ENCODE measurements at places on chromosomes 5 and 9. TPM values are rescaled to one million over a fixed set of nuclear protein-coding genes. Genes with fewer than 3 reads are reported as not detected.

GRCh38 chr9:21904371-21904770 is 89.8 kb downstream of the CDKN2A start:
- DNase-seq, result no peak

DNA sequence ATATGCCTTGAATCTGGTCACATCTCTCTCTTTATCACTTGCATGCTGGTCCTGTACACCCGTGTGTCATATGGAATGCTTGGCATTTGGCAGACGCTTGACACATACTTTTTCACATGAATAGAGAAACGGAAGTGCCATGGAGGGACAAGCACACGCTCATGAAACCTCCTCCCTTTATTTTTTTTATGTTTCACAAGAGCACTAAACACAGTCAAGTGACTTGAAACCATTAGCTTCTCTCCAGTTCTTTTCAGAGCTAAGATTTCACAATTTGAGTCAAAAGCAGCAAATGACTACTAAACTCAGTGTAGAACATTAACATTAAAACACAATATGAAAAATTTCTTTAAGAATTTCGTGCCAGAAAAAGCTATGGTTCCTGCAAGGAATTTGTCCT is 151.1 kb downstream of the DOCK2 start:
- DNase-seq, result no peak

DNA sequence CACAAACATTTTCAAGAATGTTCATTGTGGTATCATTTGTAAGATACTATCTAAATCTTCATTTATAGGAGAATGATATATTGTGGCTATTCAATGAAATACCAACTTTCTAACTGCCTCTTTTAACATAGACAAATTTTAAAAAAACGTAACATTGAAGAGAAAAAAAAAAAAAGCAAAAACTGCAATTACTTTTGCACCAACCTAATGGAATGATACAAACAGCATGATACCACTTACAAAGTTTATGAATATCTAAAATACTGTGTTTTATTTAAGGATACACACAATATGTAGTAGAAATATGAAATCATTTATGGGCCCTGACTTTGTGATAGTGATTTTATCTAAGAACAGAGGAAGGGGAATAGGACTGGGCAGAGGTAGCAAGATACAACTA is 24.1 kb downstream of the PSMD5 start:
- DNase-seq, result no peak

DNA sequence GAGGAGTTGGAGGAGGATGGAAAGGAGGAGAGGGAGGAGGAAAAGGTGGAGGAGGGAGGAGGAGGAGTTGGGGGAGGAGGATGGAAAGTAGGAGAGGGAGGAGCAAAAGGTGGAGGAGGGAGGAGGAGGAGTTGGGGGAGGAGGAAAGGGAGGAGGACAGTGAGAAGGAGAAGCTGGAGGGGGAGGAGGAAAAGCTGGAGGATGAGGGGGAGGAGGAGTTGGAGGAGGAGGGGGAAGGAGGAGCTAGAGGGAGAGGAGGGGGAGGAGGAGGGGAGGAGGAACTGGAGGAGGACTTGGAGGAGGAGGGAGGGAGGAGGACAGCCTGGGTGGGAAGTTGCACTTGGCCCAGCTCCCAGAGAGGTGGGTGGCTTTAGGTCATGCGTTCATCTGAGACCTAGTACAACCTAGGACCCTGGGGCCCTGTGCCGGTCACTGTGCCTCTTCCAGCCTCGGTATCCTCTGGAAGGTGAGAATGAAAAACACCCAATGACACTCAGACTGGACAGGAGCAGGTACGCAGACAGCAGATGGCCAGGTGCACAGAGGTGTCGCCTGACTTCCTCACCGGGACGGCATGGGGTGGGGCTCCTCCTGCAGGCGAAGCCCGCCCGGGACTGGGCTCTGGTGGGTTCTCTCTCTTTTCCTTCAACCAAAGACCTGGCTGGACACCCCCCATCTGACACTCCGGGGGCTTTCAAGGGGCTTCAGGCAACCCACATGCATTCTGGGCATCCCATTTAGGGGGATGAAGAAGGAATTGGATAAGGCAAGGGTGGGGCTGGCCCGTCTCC is 12.2 kb upstream of the SLC2A6 start:
- no peak for DNase-seq

DNA sequence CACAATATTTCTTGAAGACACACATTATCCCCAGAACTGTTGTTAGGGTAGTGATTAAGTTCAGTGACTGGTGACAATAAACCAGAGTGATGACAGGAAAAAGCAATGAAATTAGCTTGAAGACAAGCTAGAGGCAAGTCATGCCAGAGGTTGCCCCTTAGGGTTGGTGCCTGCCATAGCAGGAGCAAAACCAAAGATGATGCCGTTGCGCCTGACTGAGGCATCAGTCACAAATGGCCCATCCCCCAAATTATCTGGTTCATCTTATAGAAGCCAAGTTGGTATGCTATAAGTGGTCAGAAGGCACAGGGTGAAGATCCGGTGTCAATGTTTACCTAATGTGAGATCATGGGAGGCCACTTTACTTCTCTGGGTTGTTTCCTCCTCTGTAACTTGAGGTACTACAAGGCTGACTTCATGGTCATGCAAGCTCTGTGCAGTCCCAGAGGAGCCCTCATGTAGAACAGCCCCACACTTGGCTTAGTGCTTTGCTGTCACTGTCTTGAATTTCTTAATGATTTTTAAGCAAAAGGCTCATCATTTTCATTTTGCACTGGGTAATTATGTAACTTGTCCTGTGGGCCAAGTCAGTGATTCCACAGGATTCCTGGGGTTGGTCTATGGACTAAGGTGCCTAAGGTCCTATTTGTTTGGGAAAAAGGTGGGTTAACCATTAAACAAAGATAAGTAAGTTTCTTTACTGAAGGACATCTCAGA is 211.3 kb downstream of the MAN2A1 start:
- DNase-seq, result peak; percentile 1

DNA sequence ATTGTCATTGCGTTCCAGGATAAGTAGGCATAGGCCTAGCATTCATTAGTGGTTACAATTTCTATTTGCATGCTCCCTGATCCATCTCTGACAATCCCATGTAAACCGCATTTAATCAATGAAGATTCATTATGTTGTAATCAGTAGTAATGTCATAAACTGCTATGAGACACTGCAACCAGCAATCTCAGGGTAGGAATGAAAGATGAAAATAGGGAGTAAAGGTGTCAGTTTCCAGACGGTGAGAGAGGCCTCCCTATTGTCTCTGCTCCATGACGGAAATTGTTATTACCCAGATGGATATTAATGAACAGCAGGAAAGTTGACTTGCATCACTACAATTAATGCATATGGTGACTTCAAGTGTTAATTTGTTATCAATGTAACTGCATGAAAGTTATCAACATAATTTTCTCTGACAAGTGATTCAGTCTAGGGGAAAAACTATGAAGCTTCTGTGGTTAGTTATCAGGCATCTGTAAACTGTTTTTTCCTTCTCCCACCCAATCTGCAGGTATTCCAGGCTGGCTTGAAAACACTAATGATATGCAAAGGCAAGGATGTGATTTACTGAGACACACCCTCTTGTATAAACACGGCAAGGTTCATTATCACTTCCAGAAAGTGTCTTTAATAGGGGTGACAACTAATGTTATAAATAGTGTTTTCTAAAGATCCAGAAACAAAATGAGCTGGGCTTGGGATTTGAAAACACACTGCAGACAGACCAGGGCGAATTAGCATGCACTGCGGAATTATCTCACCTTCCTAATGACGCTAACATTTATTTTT is 73.5 kb downstream of the ZNF622 start:
- DNase-seq, result no peak

DNA sequence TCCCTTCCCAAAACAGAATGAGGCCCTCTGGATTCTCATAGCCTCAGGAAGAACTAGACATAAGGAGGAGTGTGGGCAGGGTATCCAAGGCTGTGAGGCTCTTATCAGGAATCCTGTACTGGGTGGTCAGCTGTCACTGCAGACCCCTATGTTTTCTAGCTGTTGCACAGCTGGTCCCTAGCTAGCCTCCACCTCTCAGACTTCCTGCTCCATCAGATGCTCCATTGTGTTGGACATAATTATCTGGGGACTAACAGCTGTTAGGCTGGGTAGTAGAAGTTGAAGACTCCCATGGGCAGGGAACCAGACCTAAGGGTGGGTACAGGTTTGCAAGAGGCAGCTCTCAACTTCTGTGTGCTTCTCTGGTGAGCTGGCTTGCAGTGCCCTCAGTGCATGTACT is 18.4 kb downstream of the FAM219A start:
- no peak for DNase-seq

The PPP2R2B gene
- polyA plus RNA-seq, result not detected
